ENCODE measurements at places on chromosomes 2 and 18. TPM values are rescaled to one million over a fixed set of nuclear protein-coding genes. Genes with fewer than 3 reads are reported as not detected.

- peaks cover 24% of the 10 kb centered on the region for H3K36me3 ChIP-seq
- H3K4me1 ChIP-seq: peaks cover 14% of the 10 kb centered on the region
- no peak overlapping the region for H3K27ac ChIP-seq
- DNase-seq: no peak
- no peak overlapping the region for H3K4me3 ChIP-seq
Measured at GRCh38 chr2:168156661-168157060, 90.7 kb downstream of the STK39 start.

- no peak overlapping the region for H3K4me3 ChIP-seq
- peaks cover 11% of the 10 kb centered on the region for H3K27me3 ChIP-seq
- no peaks in the 10 kb centered on the region for H3K36me3 ChIP-seq
- H3K27ac ChIP-seq: no peak overlapping the region
- peaks cover 17% of the 10 kb centered on the region for H3K4me1 ChIP-seq
Measured at GRCh38 chr2:38398739-38399138, 21.7 kb upstream of the ATL2 start.

DNA sequence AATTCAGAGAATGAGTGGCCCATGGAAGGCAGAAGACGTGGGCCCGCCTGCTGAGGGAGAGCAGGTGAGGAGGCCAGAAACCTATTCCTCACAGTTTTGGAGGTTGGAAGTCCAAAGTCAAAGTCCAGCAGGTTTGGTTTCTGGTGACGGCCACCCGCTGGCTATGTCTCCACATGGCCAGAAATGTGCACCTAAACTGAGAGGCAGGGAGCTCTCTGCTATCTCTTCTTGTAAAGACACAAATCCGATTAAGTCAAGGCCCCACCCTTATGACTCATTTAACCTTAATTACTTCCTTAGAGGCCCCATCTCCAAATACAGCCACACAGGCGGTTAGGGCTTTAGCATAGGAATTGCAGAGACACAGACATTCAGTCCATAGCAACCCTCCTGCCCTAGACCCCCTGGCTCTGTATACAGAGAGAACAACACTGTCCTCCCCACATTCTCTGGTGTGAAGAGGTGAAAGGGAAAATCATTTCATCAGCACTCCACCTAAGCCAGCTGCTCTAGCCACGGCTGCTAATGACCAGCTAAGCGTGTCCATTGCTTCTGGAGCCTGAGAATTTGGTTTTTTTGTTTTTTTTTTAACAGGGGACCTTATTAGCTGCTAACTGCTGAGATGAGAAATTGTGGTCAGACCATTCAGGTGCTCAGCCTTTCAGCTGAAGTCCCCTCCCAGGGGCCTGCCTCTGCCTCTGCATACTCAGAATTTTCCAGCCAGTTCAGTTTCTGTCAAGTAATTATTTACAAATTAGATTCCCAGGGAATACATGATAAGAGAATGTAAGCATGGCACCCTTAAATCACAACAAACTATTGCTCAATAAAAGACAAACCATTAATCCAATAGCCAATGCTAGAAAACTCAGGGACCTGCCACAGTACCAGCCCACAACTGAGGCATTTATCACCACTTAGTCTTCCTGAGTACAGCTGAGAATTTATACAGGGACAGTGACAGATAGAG, 368.7 kb upstream of the ID2 start:
- H3K36me3 ChIP-seq: peaks cover 34% of the 10 kb centered on the region
- DNase-seq: peak; percentile 43
- H3K4me1 ChIP-seq: peaks cover 77% of the 10 kb centered on the region
- peak overlapping the region; percentile 69 for H3K4me3 ChIP-seq

DNA sequence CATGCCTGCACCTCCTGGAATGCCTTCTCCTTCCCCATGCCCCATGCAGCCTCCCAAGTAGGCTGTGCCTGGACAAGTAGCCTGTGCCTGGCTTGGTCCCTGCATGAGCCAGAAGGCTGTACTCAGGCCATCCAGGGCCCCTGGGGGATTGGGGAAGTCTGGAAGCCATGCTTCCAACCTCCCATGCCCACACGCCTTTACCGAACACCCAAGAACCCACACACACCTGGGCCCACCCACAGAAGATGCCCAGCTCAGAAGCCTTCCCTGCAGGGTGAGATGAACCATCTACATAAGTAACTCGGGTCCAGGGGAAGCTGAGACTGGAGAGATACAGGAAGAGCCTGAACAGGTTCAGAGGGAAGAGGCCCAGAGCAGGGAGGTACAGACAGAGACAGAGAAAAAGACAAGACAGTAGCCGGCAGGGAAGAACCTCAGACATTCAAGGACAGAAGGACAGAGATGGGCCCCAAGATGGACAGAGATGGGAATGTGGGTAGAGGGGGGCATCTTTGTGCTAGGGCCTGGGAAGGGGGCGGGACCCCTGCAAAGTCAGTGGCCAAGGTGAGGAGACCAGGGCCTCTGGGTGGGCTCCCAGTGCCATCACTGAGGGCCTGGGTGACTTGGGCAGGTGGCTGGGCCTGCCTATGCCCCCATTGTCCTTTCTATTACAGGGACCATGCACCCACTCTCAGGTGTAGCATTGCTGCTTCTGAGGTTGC, 4.3 kb downstream of the BIN1 start:
- no peaks in the 10 kb centered on the region for H3K36me3 ChIP-seq
- no peak overlapping the region for H3K4me3 ChIP-seq
- no peak overlapping the region for H3K27ac ChIP-seq
- H3K4me1 ChIP-seq: peaks cover 5% of the 10 kb centered on the region
- no peak for DNase-seq
- peaks cover 9% of the 10 kb centered on the region for H3K27me3 ChIP-seq

- DNase-seq: no peak
- H3K4me3 ChIP-seq: no peak overlapping the region
- no peak overlapping the region for H3K27ac ChIP-seq
- H3K36me3 ChIP-seq: no peaks in the 10 kb centered on the region
- peaks cover 8% of the 10 kb centered on the region for H3K27me3 ChIP-seq
Measured at GRCh38 chr2:205785507-205786260, 103.4 kb downstream of the NRP2 start.

The TMEM178A gene
- total RNA-seq: 0.43 TPM

The C2orf72 gene
- total RNA-seq: 0.35 TPM

Data from activated CD4-positive, alpha-beta memory T cell treated with anti-CD3 and anti-CD28 coated beads, Interleukin-2, amount 10 ng/mL, durations not matched to agents 7 days and 5 days (primary cell).